ENCODE measurements at places on chromosomes 1 and 21.

- no peak for DNase-seq
These were observed 7.2 kb upstream of the NHLH1 start for GRCh38 chr1:160359559-160360226.

DNA sequence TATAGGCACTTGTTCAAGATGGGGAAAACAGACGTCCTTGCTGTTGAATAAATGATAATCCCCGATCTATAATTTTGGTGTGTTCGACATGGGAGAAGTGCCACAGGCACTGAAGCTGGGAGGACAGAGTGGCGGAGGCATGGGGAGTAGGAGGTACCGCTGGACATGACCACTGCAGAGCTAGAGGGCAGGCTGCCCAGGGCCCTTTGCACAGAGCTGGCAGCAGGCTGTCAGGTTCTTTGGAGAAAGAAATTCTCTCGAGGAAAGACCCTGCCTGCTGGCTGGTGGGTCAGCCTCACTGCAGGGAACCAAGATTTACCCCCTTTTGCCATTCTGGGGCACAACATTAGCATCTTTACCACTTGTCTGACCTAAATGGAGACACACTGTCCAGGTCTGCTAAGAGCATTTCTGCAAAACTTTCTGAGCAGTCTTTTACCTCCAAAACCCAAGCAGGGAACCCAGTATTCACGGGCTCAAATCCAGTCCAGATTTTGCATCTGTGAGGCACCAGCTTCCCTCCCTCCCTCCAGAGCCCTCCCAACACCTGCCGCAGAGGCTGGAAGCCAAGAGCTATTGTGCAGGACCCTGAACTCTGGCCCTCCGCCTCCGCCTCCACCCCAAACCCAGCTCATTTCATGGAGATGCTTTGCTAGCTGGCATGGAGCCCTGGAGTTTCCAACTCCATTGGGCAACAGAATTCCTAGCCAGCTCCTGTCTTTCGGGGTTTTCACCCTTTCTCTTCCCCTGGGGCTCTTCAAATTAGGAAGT is 142.3 kb downstream of the PLXNA2 start:
- DNase-seq, result peak; percentile 87

- DNase-seq, result no peak
These were observed 2151.6 kb downstream of the MRPL39 start for GRCh38 chr21:23455676-23456075.

- no peak for DNase-seq
These were observed 46.9 kb downstream of the KIF21B start for GRCh38 chr1:200976634-200977033.

DNA sequence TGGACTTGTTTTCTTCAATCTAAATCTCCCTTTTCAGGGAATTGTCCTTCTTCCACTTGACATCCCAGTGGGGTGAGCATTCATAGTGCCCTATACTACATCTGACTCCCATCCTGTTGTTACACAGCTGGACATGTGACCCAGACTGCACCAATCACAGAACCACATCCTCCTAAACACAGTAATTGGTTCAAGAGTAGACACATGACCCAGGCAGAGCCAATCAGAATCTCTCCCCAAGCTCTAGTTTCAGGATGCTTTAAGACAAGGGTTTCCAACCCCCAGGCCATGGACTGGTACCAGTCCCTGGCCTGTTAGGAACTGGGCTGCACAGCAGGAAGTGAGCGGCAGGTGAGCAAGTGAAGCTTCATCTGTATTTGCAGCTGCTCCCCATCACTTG is 5.6 kb upstream of the DDOST start:
- DNase-seq, result no peak

DNA sequence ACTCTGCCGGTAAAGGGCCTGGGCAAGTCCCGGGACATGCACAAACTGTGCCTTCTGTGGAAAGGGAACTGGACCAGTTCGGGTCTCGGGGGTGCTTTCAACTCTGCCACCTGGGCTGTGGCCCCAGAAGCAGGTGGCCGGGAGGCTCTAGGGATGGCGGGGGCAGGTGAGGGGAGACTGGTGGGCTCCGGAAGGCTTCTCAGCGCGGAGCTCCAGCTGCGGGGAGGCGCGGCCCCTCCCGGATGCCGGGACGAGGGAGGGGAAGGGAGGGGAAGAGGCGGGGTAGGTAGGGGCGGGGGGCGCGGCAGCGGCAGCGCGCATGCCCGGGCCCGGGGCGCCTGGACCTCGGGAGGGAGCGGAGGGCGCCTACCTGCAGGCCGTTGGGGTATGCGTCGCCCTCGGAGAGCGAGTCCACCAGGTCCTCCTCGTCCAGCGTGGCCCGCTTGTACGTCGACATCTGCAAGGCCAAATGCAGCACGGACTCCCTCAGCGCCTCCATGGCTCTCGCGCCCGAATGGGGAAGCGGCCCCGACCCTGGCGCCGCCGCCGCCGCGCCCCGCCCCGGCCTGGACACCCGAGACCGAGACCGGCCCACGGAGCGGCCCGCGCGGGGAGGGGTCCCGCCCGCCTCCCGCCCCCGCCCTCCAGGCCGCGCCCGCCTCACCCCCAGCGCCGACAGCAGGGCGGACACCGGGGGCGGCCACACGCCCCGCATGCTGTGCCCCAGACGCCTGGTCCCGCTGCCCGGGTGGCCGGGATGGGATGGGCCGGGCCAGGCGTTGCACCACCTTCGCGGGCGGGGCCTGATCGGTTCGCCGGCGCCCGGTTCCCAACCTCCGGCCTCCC is at the start of gene ECE1:
Gene ECE1, minus strand, starts transcription at position 764 of the 846 bp plus-strand sequence. Its CDS starts 49 bp downstream, at position 715.
- DNase-seq, result peak; percentile 63

DNA sequence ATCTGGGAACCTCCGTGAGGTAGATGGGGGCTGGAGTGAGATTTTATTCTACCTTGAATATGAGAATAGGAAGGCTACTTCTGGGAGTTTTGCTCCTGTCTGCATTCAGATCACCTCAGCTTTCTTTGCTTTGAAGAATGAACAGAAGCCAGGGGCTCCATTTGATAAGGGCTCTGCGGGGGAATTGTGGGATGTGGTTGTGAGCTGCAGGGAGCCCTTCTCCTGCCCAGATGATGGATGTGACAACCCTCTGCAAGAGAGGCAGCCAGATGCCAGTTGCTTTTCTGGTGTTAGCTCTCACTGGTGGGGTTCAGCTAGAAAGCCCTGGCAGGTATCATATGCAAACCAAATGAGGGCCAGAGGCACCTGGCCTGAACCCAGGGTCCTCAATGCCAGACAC is 21.5 kb downstream of the IER5 start:
- DNase-seq, result no peak

DNA sequence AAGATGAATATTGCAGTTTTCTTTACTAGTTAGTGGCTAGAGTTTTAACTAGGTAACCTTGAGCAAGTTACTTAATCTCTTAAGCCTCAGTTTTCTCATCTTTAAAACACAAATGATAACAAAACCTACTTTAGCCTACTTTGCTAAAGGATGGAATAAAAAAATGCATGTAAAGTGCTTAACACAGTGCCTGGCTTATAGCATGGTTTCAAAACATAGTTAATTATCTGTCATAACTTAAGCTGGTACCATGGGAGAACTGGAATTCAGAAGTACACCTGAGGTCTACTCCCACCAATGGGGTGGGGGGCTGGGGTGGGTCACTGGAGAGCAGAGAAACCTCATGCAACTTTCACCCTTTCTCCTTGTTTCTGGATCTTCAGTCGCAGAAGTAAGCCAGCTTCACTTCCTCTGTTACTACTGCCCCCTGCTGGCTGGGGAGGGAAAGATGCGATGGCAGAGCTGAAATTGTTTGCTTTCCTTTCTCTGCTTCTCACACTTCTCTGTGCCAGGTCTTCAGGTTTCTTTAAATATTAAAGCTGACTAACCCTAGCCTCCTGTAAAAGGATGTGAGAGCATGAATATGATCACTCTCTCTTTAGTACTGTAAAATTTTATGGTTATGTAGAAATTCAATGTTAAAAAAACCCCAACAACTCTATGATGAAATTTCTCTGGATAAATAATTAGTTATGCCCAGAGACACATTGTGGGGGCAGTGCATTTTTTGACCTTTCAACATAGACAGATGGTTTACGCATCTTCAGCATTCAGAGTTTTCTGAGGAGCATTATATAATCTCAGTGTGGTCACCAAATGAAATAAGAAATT is 324.2 kb downstream of the HLX start:
- peak; percentile 89 for DNase-seq

DNA sequence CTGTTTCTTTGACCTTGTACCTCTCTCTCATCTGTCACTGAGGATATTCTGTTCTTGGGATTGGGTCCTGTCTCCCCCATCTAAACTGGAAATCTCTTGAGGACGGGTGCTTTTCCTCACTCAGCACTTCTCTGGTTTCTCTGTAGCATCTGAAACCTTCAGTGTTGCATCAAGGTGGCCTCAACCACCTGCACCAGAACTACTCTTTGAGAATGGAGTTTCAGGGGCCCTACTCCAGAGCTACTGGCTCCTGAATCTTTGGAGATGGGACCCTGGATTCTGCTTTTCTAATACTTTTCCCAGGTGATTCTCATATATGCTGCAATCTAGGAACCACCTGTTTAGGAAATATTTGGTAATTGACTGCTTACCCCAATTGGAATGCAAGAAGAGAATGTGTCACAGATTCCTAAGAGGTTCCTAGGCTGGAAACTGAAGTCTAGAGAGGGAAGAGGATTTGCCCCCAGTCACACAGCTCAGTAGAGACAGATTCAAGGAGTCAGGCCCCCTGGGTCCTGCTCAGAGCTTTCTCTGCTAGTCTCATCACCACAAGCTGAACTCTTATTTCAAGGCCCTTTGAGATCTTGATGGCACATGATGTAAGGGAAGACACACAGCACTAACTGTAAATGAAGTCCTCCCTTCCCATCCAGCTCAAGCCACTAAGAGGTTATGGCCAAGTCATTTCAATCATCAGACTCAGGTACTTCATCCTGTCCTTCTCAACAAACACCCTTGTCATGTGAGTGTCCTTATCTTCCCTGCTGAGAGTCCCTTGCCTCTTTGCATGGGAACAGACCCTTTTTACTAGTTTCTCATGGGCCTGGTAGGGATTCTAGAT is 48.7 kb downstream of the EIF2D start:
- DNase-seq, result no peak

DNA sequence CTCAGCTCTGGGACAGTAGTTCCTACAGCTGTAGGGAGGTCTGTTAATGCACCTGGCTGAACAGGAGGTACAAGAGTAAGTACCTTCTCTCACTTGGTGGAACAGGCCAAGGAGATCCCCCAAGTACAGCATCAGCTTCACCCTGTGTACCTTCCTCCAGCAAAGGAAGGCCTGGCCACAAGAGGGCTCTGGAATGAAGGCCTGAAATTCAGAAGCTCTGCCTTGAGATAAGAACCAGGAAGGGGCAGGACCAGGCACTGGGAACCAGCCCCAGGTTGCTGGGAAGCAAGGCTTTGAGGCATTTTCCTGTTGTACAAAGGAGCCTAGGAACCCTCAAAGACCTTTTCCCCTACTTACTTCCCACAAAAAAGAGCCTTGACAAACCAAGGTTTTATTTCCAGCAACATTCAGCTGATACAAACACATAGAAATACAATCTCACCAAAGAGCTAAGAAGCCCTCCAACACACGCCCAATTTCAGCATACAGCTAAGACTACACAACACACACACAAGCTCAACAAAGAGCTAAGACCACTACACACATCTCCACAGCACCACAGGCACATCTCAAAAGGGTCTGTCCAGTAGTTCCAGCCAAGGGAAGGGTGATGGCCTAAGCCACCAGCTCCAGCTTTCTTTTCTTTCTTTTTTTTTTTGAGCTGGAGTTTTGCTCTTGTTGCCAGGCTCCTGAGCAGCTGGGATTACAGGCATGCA is 23.5 kb downstream of the F11R start:
- peak; percentile 46 for DNase-seq

GRCh38 chr1:226568077-226568831 is 19.7 kb downstream of the STUM start:
- peak; percentile 70 for DNase-seq

DNA sequence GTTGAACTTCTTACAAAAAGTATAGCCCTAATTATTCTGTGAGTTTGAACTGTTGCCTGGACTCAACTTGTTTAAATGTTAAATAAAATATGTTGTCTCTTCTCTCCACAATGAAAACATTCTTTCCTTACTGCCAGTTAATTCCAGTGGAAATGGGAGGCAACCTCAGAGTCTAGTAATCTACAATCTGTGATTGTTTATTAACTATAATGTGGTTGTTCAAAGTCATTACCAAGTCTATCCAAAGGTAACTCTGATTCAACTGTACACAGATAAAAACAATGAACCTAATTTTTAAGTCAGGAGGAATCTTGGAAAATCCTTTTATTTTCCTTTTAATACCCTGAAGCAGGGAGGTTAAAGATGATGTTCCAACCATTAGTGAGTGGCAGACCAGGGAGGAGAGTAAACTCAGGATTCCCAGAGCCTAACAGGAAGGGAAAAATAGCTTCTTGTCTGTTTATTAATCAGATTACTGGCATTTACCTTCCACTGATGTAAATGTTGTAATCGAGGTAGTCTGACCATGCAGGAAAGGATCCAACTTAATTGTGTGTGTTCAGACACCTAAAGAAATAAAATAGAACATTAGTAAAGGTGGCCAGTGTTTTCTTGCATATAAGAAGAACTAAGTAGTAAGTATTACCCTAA is 57.1 kb upstream of the TBX15 start:
- no peak for DNase-seq

GRCh38 chr1:160834945-160835565 is 27.6 kb downstream of the CD244 start:
- DNase-seq, result no peak

- no peak for DNase-seq
These were observed 15.3 kb upstream of the SRSF10 start for GRCh38 chr1:23995431-23995837.

DNA sequence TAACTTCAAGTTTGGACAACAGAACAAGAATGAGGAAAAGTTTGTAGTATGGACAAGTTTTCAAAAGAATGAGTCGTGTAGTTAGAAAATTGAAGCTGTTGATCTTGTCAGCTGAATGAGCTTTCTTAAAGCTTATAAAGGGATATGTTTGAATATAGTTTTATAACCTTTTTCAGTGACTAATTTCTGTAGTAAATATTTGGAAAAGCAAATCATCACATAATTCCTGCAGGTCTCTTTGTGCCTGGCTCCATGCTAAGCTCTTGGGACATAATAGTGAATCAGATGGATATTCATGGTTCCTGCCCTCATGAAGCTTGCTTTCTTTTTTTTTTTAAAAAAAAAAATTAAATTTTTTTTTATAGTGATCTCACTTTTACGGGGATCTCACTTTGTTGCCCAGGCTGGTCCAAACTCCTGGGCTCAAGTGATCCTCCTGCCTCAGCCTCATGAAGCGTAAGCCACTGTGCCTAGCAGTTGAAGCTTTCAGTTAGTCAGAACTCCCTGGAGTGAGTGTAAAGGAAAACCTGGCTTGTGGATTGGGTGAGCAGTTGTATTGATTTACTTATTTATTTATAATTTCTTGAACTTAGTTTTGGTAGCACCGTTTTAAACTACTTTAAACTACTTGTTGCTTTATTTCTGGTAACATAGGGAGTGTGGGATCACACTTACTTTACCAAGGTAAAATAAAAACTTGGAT is 15.5 kb downstream of the DYRK1A start:
- no peak for DNase-seq

All from femur (tissue), 1 donor.